ENCODE measurements at places on chromosomes 7 and 10.

DNA sequence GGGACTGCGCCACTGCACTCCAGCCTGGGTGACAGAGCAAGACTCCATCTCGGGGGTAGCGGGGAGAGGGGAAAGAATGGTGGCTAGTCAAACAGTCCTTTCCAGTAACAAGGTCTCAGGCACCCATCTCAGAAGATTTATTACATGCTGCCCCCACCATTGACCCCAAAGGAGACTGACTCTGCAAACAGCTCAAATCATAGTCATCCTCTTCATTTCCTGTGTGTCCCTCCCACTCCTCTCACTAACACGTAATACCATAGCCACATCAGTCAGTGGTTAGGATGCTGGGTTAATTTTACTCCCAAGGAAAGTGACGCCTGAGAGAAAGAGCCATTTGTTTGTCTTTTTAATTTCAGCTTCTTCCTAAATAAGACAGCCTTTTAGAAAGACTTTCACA lies 56.6 kb upstream of the BET1 start:
- DNase-seq: no peak

DNA sequence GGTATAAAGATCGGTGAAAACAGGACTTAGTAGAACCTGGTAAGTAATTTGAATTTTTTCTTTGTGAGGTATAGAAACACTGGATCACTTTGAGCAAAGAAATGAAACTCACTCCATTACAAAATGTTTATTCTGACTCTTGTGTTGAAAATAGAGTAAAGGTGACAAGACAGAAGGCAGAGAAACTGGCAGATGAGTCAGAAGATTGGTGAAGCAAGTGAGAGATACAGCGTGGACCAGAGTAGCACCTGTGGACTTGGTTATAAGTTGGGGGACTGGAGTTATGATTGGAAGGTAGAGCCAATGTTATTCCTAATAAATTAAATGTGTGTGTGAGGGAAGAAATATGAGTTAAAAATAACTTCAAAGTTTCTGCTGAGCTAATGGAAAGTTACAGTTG lies 620.9 kb downstream of the ZWINT start:
- DNase-seq: no peak

GRCh38 chr10:26525586-26525985 lies 87.4 kb downstream of the APBB1IP start:
- DNase-seq: no peak

DNA sequence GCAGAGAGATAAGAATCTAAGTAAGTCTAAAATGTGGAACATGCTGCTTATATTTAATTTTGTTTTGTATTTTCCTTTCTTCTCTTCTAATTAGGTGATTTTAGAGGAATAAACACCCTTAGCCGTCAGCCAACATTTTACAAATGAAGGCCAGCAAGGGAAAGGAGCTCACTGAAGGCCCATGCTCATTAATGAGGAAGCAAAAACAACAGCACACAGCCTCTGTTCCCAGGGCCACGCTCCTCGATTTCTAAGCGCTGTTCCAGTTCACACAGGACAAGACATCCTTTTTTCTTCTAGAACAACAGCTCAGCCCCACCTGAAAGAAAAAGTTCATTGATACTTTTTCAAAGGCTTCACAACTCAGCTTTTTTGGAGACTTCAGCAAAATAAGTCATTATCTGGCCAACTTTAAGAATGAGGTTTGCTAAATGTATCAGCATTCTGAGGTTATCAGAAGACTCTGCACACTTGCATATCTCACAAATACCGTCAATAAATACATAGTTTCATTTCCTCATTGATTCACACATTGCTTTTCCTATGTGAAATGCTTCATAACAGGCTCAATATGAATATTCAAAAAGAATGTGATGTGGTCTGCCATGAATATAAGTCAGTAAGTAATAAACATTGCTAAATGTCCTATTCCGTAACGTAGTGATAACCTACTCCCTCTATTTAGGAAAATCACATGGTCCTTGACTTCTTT lies 34.8 kb upstream of the SFMBT2 start:
- DNase-seq: no peak

GRCh38 chr10:31908157-31908556 lies 20.5 kb downstream of the ARHGAP12 start:
- no peak for DNase-seq

- DNase-seq: no peak
Observed at GRCh38 chr10:80855348-80855971, 317.8 kb downstream of the SH2D4B start.

Measured in CD4-positive, alpha-beta T cell treated with Interleukin-15 for 1 hour (primary cell).